ENCODE measurements at places on chromosomes 3 and 15.

GRCh38 chr3:14404631-14405359 is 2.4 kb downstream of the SLC6A6 start:
- no peak for DNase-seq

DNA sequence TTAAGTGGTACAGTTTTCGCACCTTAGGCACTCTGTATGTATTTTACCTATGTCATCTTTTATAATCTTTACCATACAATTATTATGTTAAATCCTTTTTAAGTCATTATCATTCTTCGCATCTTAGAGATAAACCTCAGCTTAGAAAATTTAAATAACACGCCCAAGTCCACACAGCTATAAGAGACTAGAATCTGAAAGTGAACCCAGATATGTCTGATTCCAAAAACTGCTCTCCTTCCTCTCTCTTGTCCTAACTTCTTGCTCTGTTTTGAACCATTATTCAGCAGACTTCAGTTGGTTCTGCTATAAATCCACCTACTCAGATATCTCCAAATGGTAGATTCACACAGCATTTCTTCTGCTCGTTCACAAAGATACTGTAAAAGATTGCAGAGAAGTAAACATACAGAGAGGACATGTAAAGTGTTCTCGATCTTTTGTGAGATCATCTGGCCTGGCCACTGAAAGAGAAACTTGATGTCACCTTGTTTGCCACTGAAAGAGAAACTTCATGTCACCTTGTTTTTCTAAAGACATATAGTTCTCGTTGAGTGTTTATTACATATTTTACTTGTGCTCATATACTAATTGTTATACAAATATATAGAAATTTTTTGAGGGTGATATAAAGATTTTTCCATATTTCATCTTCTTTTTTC is 533.2 kb downstream of the GRM7 start:
- DNase-seq = no peak

- DNase-seq = no peak
Observed at GRCh38 chr3:187014417-187014864, 84.1 kb downstream of the ST6GAL1 start.

DNA sequence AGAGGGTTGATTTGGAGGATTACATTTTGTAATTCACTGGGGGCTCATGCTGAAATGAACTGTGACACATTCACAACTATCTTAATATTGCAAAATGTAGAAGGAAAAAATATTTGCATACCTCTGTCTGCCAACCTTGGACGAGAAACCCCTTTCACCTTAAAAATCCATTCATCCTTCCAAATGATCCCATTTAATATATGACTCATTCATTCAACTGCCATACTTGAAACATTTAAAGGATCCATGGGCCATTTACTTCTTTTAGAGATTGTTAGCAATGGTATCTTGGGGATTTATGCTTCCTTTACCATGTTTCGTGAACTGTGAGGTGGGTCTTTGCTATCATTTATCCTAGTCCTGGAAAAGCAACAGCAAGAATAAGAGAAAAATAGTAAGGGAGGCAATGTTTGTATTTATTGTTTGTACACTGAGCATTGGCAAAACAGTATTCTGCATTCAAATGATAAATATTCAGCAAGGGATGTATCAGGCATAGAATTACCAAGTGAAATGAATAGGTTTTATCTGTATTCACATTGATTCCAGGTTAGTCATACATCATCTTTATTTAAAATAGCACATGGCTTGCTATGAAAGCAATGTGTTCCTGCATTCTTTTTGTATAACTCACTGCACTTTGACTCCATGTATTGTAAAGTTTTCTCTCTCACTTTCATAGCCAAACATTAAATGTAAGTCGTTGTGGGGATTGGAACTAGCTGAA is 378.1 kb downstream of the NSUN3 start:
- no peak for DNase-seq

DNA sequence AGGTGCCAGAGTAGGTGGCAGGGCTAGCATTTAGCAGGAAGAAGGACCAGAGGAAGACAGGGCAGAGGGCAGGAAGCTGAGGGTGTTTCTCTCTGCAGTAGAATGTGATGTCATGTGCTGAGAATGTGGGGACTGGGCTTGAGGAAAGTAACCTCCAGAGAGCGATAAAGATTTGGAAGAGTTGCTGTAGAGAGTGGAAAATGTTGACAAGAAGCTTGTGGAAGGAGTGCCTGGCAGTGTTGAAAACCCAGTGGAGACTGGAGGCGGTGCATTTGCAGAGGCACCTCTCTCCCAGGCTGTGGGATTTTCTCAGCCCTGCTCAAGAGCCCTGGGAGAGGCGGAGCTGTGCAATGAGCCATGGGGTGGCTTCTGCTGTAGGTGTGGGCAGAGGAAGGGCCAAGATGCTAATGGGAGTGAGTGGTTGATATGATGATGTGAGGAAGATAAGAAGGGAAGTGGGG is 54.8 kb downstream of the MESD start:
- no peak for DNase-seq

DNA sequence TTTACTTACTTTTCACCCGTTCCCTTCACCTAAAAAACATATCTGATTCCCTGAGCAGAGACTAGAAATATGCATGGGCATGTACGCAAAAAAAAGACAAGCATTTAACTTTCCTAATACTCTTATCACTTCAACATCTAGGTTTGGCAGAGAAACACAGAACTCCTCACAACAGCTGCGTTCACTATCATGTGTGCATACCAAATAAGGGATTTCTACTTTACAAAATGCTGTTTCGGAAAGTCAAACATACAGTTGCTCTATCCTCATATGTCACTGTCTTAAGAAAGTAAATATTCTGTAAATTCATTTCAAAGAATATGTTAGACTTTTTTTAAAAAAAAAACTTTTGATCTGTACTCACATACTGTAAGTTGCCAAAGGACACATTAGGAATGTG is 65.1 kb upstream of the CBLB start:
- no peak for DNase-seq

- DNase-seq = no peak
Observed at GRCh38 chr3:112350018-112350810, 17.3 kb downstream of the CD200 start.

DNA sequence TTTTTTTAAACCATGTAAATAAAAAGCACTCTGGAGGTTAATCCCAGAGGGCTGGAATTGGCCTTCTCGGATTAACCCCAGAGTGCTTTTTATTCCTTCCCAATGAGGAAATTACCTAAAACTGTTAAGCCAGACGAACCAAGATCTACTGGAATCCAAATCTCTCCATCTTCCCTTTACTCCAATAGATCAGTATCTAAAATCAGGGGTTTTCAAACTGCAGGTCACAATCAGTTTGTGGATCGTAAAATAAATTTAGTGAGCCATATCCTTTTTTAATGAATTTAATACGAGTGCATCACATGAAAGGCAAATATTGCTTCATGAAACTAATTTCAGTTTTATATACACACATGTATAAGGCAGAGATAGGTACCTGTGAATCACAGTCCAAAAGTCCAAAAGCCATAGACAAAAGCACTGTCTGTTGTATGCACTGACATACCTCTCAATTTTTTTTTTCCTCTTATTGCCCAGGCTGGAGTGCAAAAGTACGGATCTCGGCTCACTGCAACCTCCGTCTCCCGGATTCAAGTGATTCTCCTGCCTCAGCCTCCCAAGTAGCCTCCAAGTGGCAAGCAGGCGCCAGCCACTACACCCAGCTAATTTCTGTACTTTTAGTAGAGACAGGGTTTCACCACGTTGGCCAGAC is 61.3 kb downstream of the TBL1XR1 start:
- DNase-seq = no peak
